ENCODE measurements at places on chromosomes 3 and 15.

DNA sequence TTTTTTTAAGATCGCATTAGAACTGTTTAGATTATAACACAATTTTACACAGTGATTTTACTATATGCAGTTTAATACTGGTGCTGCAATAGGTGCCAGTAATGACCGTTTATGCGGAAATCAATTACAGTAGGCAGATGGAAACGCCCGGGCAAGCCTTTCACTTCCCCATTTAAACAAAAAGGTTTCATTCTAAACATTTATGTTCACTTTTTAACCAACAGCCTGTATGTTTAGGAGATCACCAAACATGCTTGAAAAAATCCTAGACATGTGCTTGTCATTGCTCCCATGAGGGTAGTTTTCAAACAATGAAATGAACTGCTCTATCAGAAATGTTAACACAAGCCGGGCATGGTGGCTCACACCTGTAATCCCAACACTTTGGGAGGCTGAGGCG lies 2.7 kb downstream of the BNIP2 start:
- DNase-seq = no peak

GRCh38 chr15:96586901-96587300 lies 256.4 kb downstream of the NR2F2 start:
- DNase-seq = no peak

DNA sequence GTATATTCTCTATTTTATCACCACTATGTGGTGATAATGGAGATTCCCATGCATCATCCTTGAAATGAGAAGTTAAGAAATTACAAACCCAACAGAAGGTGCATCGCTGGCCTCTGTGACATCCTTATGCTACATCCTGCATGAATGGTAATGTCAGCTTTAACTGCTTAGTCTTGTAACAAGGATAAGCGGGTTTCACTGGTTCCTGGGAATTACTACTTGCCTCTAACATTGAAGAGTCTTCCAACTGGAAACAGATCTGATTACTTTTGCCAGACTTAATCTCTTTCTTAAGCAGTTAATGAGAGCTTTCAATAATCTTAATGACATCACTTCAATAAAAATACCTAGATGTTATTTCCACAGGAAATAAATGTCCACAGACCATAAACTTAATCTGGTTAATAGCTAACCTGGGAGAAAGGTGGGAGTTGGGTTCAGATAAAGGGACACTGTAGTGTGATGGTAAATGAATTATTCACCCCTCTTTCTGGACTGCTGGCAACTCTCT lies 44.0 kb downstream of the FMN1 start:
- DNase-seq = no peak

- no peak for DNase-seq
Observed at GRCh38 chr15:47718497-47719437, 1.5 kb downstream of the SEMA6D start.

- DNase-seq = no peak
Observed at GRCh38 chr15:70586241-70586640, 177.1 kb downstream of the UACA start.

- no peak for DNase-seq
Observed at GRCh38 chr15:100284191-100284590, 57.6 kb downstream of the ADAMTS17 start.

DNA sequence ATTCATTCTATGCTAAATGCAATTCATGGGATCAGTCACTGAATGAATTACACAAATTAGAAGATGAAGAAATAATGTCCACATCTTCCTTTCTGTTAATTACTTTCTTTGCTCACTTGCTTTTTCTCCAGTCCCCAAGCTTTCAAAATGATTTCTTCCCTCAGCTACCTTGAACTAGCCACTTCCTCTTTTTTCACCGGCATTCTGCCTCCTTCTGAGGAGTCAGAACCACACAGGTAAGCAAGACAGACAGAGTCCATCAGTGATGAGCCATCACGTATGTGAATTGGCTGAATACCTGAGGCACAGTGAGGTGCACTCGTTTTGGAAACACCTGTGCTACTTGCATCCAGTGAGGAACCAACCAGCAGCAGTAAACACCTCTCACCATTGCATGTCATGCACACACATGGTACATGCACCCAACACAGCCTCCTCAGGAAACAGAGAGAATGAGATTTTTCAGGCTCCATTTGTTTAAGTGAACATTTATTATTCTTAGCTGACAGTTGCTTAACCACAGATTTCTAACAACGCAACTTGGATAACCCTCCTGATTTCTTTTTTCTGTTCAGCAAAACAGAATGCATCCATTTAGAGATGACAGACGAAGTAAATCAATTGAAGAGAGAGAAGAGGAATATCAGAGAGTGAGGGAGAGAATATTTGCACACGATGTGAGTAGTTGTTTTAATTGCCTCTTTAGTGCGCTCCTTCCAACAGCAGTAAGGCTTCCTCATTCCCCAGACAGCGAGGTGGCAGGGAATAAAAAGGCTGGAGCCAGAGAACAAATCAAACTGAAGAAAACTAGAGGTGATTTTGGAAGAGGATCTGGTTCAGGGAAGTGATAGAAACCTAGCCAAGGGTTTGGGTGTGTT lies 69.3 kb downstream of the ARPP21 start:
- DNase-seq = no peak

DNA sequence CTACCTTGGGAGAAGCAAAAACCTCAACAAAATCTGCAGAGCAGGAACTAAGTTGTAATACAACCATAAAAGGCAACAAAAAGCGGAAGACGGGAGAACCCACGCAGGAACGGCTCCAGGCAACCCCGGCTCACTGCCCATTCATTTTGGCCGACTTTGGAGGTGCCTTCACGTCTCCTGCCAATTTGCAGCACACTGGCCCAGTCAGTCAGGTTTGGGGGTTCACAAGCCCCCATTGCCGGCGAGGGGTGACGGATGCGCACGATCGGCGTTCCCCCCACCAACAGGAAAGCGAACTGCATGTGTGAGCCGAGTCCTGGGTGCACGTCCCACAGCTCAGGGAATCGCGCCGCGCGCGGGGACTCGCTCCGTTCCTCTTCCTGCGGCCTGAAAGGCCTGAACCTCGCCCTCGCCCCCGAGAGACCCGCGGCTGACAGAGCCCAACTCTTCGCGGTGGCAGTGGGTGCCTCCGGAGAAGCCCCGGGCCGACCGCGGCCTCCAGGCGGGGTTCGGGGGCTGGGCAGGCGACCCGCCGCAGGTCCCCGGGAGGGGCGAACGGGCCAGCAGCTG lies 463 bp downstream of the TERC start:
- DNase-seq = peak; percentile 34

GRCh38 chr3:64595253-64595694 lies 92.5 kb downstream of the ADAMTS9 start:
- DNase-seq = no peak

DNA sequence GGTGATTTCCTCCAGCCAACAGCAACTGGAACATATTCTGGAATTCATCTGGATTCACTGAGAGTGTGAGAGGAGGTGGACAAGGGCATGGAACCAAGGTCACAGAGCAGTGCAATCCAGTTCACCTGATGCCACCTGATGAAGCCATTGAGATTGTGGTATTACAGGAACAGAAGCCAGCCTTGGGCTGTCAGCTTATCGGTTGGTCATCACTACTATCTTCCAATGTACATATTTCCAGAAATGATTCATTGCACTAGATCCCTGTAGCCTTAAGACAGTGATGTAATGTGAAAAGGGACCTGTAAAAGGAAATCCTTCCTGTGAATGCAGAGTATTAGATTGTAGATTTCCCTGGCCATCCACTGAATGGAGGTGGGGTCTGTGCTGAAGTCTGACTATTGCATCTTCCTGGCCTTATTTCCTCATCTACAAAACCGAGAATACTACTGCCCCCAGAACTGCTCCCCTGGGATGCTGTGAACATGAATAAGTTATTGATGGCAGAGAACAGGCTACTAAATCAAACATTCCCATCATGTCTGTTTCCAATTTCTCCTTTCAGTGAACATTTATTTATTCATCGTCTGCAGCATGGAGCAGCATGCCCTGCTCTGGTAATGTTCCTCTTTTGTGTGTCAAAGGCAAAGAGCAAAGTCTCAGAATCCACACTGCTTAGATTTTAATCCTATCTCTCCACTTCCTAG lies 47.4 kb upstream of the TPM1 start:
- no peak for DNase-seq

GRCh38 chr15:73593304-73594074 lies 39.7 kb downstream of the NPTN start:
- DNase-seq = no peak

- DNase-seq = no peak
Observed at GRCh38 chr3:50491023-50491422, 12.4 kb downstream of the CACNA2D2 start.

DNA sequence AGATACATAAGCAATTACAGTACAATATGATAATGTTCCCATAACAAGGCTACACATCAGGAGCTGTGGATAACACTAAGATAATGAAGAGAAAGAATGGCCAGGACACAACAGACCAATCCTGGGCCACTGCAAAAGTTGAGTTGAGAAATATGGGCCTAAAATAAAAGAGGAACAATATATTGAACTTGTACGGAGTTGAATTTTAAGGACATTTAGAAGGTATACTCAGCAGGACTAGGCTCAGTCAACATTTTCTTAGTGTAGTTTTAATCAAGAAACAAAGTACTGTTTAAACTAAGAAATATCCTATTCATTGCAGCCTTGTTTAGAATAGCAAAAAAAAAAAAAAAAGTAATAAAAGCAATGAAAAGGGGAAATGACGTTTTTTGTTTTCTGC lies 24.3 kb downstream of the HERC1 start:
- no peak for DNase-seq

DNA sequence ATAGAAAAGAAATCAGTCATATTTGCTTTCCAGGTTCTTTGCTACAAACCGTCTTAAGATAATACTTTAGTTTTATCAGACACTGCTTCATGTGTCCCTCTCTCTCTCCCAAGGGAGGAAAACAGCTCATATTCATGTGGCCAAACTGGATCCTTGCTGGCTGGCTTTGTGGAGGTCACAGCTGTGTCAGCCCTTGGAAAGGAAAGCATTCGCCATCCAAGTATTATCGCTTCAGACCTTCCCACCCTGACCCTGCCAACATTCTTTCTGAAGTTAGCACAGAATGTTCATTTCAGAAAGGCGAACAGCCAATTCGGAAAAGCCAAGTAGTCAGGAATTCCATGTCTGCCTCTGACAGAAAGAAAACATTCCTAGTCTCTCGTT lies 213.6 kb downstream of the FEZF2 start:
- DNase-seq = no peak

GRCh38 chr3:30720586-30721313 lies 114.3 kb downstream of the TGFBR2 start:
- DNase-seq = no peak

DNA sequence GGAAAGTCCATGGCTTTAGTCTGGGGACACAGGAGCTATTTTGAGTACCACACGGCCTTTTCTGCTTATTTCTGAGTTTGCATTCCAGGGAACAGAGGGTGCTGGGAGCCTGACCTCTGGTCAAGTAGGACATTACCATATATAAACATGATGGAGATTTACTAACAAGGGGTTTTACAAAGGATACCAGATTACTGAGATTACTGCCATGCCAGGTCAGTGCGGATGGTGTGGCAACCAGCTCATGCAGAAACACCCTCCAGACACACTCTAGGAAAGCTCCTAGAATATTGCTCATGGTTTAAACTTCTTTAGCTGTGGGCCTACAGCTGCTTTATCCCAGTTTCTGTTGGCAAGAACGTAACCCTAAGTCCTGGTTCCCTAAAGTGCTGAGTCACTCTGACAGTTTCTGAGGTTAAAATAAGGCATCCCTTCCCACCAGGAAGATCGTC lies 54.3 kb upstream of the AGTR1 start:
- no peak for DNase-seq

DNA sequence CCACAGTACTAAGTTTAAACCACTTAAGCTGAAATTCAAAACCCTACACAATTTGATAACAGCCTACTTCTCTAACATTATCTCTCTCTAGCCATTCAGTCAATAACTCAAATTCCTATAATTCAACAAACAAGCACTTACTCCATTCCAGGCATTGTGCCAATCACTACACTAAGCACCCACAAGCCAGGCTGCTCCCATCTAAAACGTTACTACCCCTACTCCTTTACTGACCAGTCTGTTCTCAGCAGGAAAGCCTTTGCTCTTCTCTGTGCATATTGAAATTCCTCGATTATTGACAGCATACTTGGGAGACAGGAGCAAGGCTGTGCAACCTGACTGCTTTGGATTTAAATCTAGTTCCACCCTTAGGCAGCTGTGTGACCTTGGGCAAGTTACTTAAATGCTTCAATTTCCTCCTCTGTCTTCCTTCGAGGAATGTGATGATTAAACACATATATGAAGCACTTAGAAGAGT lies 177.2 kb upstream of the THBS1 start:
- DNase-seq = no peak

GRCh38 chr15:42121021-42121420 lies 26.7 kb upstream of the PLA2G4D start:
- DNase-seq = no peak

DNA sequence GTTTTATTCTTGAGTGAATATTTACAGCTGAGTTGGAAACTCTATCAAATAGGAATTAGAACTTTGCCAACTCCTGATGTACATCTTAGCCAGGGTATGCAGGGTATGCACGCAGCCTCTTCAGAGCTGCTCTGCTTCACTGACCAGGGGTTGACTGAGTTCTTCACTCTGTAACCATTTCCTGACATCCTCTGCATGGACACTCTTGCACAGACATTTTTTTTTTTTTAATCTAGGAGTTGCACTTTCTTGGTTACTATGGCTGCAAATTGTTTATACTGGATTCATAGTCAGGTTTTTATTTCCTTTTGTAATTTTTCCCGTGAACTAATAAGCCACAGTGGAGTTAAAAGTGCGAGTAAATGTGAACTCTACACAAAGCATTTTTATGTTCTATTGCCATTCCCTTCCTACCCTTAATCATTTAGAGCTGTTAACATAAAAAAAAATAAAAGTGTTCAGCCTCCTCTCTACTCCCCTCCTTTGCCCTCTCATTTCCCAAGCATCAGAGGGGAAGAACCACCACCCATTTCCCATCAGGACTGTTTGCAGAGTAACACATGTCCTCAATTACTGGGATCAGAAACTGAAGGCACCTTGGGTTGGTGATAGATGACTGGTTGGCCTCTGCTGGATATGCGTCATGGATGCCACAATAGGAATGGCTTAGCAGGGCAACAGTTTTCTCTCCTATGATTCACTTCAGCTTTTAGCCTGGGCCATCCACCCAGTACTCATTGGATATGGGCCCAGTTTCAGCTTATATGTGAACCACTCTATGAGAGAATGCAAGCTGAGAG lies 54.0 kb downstream of the DUT start:
- no peak for DNase-seq

DNA sequence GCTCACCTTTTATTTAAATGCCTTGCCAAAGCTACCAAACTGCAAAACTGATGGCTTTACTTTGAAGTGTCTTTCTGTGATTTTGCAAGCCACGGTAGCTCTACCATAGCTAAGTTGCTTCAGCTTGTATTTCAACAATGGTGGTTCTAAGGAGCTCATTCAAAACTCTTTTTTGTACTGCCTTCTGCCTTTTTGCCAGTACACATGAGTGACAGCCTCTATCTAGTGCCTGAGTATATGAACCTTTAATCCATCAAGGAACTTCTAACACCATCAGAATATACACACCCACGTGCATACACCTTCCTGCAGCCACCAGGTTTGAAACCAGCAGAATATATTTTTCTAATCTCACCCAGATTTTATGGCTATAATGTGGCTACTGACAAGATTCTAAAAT lies 10.4 kb upstream of the NR2F2 start:
- no peak for DNase-seq

Data from T-helper 1 cell (primary cell).